NCI-H2107 (cell line): ENCODE measurements at places on chromosomes 13 and 19.
A peak's percentile ranks its signal among the peaks of the same experiment; 100 is the strongest.

DNA sequence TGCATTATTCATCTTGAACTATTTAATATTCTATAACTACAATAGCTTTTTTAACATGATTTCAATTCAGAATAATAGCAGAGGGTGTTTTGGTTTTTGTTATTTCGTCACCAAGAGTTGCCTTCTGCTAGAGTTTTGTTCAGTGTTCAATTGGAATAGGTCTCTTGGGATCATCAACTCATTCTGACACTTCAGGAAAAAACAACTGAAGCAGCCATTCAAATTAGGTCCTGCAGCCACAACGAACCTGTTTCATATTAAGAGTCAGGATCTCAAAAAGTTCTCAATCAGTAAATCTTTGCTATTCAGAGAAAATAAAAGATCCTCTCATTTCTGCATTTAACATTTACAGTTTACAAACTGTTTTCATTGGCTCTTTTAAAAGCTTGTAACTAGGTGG is 2.4 kb upstream of the CHAMP1 start:
- DNase-seq = no peak

DNA sequence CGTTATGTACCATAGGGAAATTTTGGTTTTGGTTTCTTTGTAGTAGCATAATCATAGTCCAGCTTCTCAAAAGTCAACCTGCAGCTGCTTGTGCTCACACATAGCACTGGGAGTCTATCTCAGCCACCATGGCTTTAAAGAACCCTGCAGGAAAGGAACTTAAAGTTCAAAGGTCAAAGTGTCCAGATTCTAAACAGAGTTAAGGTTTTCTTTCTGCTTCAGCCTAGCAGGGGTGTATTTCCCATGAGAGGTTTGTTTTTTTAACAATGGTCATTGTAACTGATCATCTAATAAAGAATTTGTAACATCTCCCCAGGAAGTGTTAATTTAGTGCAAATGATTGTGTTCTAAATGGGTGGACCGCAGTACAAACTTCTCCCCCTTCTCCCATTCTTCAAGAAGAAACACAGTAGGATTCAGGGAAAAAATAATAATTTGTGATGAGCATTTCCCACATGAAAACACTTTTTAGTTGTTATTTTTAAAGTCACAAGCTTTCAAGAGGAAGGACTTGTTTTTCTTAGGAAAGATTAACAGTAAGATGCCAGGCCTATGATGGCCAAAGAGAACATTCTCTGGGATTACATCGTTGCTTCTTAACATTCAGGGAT is 168.0 kb downstream of the EFNB2 start:
- no peak for DNase-seq

GRCh38 chr19:12801466-12802266 is at the start of the genes PRDX2 and THSD8:
PRDX2 (minus strand) TSS chr19:12801800; CDS start chr19:12801261, 539 bp downstream.
THSD8 (plus strand) TSS chr19:12802069; CDS start chr19:12802072, 3 bp downstream.
- DNase-seq = peak; percentile 79

- DNase-seq = no peak
Observed at GRCh38 chr13:90107661-90108060, 1239.8 kb upstream of the MIR17HG start.

DNA sequence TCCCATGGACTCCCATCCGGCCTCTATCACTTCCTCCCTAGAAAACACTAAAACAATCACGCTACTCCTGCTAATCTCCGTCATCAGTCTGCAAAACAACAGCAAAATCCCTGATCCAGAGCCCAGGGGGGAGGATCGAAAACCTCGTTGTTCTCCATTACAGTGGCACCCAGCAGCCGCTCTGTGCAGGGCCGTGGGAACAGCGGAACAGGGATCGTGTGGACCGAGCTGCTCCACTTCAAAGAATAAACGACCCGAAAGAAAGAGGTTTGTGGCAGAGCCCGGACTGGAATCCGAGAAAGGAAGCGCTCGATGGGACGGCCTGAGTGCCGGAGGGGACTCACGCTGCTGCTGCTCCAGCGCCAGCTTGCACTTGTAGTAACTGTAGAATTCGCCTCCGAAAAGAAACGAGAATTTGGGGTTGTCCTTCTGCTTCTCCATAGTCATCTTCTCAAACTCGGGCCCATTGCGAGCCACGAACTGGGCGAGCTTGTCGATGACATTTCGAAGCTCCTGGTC is 652 bp downstream of the CHERP start:
- DNase-seq = no peak
